GM10248 (cell line): ENCODE measurements at places on chromosomes 16 and 17.

DNA sequence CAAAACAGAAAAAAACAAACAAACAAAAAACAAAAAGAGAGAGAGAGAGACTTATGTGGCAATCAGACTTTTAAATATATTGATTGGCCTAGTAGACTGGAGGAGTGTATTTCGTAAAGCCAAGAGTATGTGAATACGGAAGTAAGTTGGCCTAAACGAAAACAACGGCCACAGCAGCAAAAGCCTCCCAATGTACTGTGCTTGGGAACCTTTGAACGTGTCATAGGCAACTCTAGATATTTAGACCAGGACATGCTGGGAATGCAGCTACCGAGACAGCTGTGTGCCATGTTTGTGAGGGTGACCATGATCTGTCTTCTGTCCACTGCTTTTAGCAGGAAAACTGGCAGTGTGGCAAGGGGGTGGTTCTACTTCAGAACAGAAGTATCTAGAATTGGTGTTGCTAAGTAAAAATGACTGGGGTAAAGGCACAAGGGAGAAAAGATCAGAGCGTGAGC is 7.4 kb downstream of the MAF start:
- DNase-seq: no peak

- DNase-seq: no peak
Measured at GRCh38 chr17:17022456-17022855, 19.8 kb upstream of the MPRIP start.

DNA sequence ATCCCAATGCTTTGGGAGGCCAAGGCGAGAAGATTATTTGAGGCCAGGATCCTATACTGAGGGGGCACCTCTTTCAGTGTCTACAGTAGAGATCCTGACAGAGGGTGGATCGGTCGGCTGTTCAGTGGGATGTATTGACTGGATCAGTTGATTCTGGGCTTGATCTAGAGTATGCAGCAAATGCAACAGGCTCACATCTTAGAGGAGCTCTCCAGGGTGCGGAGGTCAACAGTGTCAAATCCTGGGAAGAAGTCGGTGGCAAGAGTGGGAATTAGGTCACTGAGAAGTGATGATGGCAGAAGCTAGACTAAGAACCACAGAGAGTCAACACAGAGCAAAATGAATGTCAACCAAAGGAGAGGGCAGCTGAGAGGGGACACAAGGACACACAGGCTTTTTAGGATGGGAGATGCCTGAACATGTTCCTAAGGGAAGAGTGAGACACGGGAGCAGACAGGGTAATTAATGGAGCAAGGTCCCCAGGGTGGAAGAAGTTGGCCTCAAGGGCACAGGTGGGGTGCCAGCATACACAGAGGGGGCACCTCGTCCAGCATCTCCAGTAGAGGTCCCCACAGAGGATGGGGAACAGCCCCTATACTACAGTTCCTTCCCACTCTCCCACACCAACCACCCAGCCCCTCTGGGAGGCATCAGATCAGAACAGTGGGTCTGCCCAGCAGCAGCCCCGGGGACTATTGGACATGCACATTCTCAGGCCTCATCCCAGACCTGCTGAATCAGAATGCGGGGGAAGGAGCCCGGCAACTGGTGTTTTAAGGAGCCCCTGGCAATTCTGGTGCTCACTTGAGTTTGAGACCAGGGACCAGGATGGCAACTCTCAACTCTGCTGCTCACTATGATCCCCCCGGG is 10.0 kb upstream of the CYTH1 start:
- no peak for DNase-seq

DNA sequence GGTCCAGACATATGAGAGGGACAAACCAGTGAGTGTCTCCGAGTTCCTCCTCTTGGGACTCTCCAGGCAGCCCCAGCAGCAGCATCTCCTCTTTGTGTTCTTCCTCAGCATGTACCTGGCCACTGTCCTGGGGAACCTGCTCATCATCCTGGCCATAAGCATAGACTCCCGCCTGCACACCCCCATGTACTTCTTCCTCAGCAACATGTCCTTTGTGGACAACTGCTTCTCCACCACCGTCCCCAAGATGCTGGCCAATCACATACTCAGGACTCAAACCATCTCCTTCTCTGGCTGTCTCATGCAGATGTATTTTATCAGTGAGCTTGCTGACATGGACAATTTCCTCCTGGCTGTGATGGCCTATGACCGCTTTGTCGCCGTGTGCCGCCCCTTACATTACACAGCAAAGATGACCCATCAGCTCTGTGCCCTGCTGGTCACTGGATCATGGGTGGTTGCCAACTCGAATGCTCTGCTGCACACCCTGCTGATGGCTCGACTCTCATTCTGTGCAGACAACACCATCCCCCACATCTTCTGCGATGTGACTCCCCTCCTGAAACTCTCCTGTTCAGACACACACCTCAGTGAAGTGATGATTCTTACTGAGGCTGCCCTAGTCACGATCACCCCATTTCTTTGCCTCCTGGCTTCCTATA is 19.2 kb downstream of the ZNF200 start:
- DNase-seq: no peak

DNA sequence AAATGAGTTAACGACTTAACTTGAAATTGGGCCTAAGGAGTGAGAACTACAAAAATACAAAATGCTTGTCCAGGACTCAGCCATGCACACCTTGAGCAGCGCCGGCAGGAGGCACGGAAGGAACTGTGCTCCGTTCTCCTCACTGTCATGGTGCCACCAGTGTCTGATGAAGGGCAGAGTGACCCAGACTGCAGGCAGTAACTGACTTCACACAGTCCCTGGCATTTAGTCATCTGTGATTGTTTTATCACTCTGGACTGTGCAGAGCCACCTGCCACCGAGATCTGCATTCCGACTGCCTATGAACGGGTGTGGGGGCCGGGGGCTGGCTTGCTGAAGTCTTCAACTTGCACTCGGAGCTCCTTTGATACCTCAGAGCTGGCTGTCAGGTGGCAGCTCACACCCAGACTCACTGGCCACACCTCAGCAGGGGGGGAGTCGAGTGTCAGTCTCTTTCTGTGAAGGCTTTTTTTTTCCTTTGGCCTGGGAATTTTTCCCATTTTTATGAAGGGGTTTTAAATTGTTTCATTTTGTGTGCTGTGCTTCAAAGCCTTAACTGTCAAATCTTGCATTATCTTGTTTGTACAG is 20.2 kb upstream of the ENDOV start:
- DNase-seq: no peak

DNA sequence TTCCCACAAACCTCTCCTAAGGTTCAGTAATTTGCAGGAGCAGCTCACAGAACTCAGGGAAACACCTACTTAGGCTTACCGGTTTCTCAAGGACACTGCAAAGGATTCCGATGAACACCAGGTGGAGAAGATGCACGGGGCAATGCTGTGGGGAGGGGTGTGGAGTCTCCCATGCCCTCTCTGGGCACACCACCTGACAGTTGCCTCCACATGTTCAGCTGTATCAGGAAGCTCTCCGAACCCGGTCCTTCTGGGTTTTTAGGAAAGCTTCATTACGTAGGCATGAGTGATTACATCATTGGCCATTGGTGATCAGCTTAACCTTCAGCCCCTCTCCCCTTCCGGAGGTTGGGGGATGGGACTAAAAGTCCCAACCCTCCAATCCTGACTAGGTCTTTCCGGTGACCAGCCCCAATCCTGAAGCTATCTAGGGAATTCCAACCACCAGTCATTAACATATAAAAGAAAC is 21.6 kb downstream of the C17orf58 start:
- DNase-seq: no peak

GRCh38 chr17:77907497-77908461 is 50.7 kb upstream of the TNRC6C start:
- no peak for DNase-seq

GRCh38 chr17:28497931-28498330 is 8.2 kb upstream of the FOXN1 start:
- DNase-seq: no peak

DNA sequence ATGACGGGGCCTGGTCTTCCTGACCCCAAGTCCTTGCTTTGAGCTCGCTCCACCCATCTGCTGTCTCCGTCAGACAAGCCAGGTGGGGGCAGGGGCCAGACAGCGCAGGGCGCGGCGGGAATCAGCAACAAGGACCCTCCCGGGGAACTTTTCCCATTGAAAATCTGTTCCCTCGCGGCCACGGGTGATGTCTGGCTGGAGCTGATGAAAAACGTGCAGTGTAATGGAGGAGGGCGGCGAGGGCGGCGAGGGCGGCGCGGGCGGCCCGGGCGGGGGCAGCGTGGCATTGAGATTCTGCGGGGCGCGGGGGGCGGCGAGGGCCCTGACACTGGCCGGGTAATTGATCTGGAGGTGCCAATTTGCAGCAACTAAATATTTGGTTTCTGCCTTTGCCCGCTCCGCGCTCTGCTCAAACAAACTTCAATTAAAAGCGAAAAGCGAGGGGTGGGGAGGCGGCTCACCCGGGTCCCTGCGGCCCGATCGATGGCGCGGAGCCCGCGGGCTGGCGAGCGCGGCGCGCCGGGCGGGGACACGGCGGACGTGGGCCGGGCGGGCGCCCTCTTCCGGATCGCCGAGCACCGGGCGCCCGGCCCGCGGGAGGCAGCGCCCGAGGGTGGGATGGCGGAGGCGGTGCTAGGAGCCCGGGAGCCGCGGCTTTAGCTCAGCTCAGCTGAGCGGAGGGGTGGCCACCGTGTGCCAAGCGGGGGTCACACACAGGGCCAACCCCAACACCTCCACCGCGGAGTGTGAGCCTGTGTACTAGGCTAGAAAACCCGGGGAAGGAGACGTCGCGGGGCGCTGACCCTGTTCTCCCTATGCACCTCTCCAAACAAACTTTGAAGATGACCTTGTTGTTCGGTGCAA is 32.4 kb downstream of the DCAKD start:
- DNase-seq: peak; percentile 67

GRCh38 chr17:70028397-70028796 is 46.6 kb upstream of the KCNJ16 start:
- no peak for DNase-seq

DNA sequence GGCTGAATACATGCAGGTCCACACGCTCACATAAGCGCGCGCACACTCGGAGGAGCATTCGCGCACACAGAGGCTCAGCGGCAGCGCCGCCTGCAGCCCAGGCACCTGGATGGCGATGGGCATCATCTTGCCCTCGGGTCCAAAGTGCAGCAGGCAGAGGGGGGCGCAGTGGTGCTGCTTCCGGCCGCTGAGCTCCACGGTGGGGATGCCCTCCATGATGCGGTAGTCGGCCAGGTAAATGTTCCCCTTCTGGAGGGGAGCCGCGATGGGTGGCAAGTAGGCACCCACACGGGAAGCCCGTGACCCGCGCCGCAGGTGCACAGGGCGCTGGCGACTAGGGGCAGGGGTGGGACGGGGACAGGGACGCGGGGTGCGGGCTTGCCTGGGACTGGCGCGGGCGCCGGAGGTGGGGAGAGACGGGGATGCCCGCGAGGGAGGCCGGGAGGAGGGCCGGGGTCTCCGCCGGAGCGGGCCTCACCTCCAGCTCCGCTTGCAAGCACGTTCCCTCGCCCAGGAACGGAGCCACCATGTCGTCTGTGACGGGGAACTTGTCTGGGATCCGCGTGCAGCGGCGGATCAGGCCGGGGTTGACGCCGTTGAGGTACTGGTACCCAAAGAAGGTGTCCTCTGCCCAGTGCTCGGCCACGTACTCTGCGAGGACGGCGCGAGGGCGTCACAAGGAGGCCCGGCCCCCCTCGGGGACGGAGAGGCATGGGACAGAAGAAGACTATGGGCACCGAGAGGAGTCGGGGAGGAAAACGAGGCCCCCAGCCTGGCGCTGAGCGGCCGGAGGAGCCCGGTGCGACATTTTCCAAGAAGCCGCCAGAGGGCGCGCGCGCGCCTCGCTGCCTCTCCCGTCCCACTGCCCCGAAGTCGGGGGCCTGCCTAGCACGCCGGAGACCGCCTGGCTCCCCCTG is 8.0 kb downstream of the ALOX12B start:
- DNase-seq: peak; percentile 92

- no peak for DNase-seq
Measured at GRCh38 chr17:81650951-81651350, 5.4 kb downstream of the PDE6G start.

DNA sequence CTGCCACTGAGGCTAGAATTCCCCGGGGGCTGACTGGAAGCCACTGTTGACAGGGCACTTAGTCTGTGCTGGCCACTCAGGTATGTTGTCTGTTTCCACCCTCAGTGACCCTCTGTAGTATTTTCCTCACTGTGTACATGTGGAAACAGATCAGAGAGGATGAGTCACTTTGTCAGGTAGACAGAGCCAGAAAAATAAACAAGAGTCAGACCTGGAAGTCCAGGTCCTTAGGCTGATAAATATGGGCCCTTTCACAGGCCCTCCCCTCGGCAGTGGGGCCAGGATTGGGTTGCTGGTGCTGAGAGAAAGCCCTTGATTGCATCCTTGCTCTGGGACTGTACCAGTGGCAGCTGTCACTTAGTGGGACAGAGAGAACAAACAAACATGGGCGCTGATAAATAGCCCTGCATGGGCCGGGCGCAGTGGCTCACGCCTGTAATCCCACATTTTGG is 21.3 kb downstream of the PGS1 start:
- DNase-seq: no peak

DNA sequence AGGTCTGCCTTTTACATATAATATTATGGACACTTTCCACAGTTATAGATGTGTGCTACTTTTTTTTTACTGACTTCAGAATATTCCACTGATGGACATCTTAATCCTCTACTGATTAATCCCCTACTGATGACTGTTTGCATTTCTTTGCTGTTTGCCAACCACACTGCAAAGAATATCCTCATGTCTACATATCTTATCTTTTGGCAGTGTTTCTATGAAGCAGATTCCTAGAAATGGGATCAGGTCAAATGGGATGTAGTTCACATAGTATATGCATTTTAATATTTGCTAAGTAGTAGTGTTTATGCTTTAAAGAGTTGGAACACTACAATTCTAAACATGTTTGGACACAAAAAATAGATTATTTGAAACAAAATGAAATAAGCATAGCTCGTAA is 3.2 kb downstream of the CCL3 start:
- no peak for DNase-seq

DNA sequence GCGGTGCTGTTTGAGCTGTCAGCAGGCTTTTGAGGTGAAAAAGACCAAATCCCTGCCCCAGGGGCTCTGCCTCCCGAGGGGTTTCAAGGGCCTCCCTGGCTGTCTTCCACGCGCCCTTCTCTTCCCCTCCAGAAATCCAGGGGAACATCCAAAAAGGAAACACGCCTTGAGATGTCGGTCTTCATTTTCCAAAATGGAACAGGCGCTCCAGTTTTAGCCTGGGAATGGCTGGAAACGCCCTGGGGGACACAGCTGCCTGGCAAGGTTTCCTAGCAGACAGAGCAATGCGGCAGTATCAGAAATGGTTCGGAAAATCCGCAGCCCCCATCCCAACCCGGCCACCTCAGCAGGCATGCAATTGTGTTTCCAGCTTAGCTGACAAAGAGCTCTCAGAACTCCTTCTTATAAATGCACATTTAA is 16.6 kb upstream of the LITAF start:
- DNase-seq: no peak

DNA sequence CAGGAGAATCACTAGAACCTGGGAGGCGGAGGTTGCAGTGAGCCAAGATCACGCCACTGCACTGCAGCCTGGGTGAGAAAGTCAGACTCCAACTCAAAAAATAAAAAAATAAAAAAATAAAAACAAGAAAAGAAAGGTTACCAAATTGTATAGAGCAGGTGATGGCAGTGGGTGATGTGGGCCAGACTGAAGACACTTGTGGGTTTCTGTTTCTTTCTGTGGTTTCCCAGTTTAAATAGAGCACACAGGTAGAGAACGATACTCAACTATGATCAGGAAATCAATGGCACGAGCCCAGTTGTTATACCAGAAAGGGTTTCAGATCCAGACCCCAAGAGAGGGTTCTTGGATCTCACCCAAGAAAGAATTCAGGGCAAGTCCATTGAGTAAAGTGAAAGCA is 32.6 kb downstream of the NUBP1 start:
- peak; percentile 69 for DNase-seq
